ENCODE measurements at places on chromosomes 3 and 15.

- no peak for DNase-seq
These were observed 183.5 kb upstream of the C2CD4B start for GRCh38 chr15:62348623-62349022.

GRCh38 chr3:108345492-108346205 is 49.3 kb downstream of the HHLA2 start:
- no peak for DNase-seq

- no peak for DNase-seq
These were observed 19.5 kb upstream of the PIK3CB start for GRCh38 chr3:138854204-138854603.

GRCh38 chr3:171774521-171774920 is 35.8 kb downstream of the PLD1 start:
- DNase-seq: no peak

- no peak for DNase-seq
These were observed 5.2 kb upstream of the WNT7A start for GRCh38 chr3:13884851-13885703.

DNA sequence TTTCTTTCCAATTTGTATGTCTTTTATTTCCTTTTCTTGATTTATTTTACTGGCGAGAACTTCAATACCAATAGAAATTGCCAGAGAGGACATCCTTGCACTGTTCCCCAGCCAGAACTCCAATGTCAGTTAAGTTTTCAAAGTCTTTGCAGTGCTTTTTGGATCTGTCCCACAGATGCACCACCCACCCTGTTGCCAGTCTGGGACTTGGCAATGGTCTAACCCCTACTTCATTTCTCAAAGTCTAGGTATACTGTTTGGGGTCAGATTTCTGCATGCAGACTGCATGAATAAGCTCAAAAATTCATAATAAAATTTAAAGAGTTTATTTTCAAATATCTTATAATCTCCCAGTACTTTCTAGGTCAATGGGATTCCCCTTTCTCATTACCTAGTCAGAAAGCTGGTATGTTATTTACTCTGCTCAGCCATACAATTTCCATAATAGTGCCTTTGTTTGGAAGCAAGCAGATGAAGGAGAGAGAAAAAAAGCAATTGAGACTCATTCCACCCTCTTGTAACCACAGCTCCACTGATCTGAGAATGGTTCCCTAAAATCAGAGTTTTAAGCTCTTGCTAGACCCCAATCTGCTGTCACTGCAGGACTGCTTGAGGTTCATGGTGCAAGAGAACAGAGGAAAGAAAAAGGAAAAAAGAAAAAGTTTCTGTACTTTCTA is 125.9 kb upstream of the PLXND1 start:
- DNase-seq: no peak

DNA sequence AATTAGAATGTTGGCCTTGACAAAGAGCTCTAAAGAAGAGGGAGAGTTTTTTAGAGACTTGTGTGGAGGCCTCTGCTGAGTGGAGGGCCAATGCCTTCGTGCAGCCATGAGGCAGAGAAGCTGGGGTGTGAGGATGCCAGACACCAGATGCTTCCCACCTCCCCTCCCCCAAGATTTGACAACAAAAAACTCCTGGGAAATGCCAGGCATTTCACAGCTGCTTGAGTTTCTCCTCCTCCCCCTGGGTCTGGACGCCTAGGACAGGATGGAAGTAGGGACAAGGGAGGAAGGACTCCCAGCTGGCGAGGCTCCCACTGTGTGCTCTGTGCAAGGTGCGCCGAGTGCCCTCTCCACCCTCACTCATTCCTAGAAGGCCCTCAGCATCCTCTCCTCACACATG is 20.1 kb downstream of the TGM4 start:
- peak; percentile 31 for DNase-seq

DNA sequence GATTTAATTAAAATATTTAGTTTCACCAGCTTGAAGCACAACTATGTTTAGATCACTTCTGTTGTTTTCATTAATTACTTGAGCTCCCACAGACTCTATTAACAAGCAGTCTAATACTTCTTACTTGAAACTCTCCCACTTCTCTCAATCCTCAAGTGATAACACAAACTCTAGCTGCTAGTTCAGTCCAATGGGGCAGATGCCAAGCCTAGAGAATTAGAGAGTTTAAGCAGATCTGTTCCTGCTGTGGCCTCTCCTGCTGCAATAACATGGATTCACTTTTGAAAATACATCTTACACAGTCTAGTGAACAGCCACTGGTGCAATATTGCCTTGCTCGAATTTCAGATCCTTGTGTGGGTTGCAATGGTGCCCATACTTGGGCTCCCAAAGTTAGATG is 566.4 kb upstream of the SGO1 start:
- no peak for DNase-seq
